Pancreas (tissue), 10 donors: ENCODE measurements at places on chromosomes 6 and 20. TPM values are rescaled to one million over a fixed set of nuclear protein-coding genes. Genes with fewer than 3 reads are reported as not detected.
A peak's percentile ranks its signal among the peaks of the same experiment; 100 is the strongest.

GRCh38 chr6:112086744-112087135 lies 542 bp downstream of the TUBE1 start:
- no peak for DNase-seq

The ULBP1 gene
- total RNA-seq: 1.3 TPM

The PRR18 gene
- total RNA-seq: 0.47 TPM

The TREML2 gene
- total RNA-seq: not detected

DNA sequence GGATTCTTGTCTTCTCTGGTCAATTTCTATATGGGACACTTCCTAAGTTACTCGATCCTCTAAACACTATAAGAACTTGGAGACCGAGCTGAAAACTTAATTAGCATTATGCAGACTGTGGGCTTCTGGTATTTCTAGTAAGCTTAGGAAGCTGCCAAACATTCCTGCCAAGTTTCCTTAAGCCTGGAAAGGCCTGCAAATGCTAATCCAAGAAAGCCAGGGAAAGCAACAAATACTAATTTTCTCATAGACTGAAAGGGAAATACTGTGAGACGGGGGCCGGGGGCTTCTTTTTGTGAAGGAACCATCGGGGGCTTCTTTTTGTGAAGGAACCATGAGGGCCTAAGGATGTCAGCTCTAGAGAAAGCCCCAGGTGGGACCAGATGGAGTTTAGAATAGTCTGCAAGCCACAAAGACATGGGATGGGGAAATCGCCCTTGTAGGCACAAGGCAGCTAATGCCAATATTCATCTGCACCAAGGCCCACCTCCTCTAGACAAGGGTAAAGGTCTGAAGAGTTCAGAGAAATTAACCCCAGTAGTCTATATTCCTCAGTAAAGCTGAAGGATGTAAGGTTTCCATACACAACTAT lies 332.4 kb upstream of the PRDM1 start:
- no peak for DNase-seq

The CD40 gene
- 9.1 TPM for total RNA-seq

The OOEP gene
- 0.32 TPM for total RNA-seq

DNA sequence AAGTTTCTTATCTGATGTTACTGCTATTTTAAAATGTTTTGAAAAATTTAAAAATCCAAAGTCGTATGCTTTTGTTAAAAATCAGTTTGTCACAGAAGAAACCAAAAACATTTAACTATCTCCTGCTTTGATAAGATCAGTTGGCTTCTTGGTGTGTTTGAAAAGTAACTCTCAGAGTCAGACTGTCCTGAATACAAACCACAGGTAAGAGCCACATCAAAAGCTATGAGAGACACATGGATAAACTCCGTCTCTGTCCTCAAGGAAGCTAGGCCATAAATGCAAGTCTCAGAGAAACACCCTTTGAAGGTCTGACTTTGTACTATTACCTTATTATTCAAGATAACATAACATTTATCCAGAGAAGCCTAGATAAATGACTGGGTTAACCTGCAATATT lies 7.7 kb downstream of the HBS1L start:
- no peak for DNase-seq

GRCh38 chr6:15436451-15436850 lies 190.6 kb downstream of the JARID2 start:
- DNase-seq: no peak

DNA sequence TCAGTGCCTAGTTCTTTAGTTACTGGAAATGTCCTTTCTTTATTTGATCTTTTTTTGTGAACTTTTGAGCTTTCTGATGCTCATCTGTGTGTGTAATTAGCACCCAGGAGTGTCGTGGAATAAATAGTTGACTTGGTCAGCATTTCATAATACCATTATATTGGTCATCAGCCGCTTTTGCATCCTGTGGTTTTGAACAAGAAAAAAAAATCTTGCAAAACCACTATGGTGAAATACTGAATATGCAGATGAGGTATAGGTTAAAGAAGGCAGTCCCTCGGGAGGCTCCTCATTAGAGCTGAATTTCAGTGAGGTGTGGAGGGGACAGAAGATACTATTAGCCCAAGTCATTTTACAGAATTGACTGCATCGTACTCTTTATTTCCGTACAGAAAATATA lies 90.1 kb downstream of the FOXO3 start:
- no peak for DNase-seq

DNA sequence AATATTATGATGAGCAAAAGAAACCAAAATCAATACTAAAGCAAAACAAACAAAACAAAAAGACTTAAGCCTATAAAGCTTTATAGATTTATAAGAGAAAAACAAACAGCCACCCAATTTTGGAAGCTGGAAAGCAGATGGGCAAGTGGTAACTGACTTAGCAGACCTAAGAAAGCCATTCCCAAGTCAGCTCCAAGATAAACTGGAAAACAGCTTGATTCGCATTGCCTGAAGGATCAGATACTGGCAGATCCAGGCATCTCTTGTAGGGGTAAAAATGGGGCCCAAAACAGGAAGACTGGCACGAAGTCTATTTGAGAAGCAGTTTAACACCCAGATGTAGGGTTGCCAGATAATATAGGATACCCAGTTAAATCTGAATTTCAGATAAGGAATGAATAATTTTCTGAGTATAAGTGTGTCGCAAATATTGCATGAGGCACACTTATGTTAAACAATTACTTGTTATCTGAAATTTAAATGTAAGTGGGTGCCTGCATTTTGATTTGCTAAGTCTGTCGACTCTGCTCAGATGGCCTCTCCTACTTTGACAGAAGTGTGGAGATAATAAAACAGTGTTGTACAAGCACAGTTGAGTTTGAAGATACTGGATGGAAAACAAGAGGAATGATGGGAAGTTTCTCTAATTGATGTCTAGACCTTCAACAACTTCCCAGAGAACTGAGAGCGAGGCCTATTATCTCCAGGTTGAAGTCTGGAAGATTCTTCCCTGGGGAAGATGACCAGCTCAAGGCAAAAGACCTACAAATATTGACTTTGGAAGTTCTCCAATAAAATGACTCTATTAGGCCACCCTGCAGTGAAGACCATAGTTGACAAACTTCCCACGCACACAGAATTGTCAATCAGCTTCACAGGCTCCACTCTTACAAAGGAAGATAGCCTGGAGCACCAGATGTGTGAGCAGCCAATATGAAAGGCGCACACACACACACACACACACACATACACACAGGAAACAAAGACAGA lies 113.4 kb downstream of the FAM50B start:
- DNase-seq: no peak

DNA sequence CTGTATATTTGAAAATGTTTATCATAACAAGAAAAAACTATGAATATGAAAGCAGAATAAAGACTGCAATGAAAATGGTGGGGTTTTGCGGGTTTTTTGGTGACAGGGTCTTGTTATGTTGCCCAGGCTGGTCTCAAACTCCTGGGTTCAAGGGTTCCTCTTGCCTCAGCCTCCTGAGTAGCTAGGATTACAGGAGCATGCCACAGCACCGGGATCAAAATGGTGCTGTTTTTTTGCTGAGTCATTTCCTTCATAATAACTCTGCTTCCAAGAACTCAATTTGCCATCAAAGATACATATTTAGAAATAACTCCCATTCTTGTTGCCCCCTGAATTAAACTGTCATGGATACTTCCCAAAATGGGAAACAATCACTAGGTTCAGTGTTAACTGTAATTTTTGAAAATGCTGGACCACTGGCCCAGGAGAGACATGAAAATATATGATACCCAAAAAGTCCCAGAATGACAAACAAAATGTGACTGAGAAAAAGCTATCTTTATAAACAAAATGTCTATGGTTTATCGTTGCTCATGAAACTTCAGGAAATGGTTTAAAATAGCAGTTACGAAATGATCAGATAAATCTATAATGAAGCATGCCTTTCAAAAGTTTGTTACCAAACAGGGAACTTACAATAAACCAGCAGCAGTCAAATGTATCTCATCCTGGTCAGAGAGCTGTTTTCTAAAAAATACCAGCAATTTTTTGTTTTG lies 32.2 kb downstream of the ILRUN start:
- no peak for DNase-seq

GRCh38 chr20:36773597-36774390 lies at the start of gene DSN1:
Gene DSN1 (minus strand): TSS chr20:36773763. CDS start chr20:36771458, 2,305 bp downstream.
- DNase-seq: peak; percentile 98

DNA sequence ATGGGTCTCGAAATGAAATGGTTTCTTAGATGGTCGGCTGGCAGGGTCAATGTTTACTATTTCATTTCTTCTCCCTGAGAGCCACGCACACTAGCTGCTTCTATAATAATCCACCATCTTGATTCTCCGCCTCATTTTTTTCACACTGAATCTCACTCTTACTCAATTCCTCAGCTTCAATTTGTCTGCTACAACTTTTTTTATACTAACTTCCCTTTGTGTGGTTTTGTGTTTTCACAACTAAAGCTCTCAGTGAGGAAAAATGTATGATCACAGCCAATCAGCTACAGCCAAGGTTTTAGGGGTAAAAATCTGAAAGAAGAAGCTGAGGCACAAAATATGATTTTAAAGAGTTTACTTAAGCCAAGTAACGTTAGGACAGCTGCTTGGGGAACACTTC lies 1309.4 kb downstream of the EPHA7 start:
- no peak for DNase-seq

- no peak for DNase-seq
Measured at GRCh38 chr20:59645271-59645670, 40.9 kb downstream of the PHACTR3 start.

DNA sequence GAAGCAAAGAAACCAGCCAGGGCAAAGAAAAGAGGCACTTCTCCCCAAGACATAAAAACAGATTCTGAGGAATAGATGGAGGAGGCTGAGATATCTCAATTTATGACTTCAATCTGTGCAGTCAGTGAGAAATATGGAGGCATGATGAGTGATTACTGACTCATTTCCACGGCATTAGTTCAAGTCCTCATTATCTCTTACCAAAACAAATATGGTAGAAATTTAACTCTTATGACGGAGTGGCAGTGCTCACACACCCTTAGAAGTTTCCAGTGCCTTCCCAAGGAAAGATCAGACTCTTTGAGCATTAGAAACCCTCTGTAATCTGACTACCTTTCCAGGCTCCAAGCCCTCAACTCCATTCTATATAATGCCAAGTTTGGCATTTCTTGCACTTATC lies 364.1 kb downstream of the ARHGAP18 start:
- no peak for DNase-seq

The MUC21 gene
- total RNA-seq: not detected

The HLA-C gene
- 187 TPM for total RNA-seq

The BMP6 gene
- 0.35 TPM for total RNA-seq

DNA sequence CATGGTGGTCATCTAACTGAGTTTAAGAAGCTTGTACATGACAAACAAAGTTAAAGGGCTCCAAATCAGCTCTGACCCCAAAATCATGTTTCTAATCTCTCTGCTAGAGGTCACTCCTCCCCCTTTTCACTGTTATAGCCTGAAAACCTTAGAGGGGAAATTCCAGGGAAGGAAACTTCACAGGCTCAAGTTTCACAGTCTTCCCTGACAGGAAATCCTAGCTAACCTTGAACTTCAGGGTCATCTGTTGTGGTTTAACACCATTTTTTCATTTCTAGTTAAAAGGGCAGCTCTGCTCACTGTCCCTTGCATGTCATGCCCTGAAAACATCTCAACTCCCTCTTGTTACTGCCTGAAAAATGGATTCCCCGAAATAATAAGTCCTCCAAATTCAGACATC lies 104.4 kb upstream of the BMP2 start:
- no peak for DNase-seq

The CDH26 gene
- 0.37 TPM for total RNA-seq

The C20orf202 gene
- not detected for total RNA-seq

The EYS gene
- 0.12 TPM for total RNA-seq

DNA sequence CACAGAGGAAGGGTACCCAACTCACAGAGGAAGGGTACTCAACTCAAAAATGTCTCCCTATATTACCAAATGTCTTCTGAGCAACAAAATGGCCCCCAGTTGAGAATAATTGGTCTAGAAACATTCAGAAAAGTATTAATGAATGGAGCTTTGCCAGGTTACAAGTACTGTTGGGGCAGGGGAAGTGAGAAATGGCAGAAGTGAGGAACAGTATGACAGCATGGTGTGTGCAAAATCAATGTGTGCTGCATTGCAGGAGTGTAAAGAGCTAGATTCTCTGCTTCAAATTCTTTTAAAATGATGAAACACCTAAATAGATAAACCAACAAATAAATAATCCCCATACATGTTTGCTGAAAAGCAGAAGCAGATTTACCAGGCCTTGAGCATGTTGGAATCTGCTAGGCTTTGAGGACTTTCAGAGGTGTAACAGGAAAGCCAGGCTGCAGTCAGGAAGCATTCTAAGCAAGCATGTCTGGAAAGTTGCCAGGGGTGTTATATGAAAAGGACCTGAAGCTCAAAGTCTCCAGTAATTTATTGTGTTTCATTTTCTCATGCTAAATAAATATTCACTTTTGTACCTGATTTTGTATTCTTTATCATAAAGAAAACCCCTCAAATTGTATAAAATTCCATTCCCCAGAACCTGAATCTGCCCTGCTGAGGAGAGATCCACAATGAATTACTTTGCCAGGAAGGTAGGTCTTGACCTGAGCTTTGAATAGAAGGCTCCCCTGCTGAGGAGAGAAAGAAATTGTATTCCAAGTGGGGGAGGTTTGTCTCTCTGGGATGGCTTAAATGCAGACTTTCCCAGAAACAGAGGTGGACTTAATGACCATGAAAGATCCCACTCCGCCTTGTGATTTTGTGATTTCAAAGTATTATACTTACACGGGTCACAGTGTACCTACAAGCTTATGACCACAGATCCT lies 265.0 kb upstream of the MARCKS start:
- no peak for DNase-seq

DNA sequence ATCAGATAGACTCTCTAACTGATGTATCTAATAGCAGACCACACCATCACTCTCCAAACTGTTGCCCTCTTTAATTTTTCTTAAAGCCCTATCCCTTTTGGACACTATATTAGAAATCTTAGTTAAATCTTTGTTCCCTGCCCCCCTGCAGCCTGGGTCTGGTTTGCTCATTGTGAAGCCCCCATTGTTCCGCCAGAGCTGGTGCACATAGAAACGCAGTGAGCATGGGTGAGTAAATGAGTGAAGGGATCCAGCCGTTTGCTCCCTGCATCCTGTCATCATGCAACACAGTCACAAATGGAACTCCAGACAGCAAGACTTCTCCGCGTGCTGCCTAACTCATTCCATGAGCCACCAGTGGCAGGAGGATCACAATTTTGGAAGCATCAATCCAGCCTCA lies 402.5 kb downstream of the PREX1 start:
- no peak for DNase-seq

DNA sequence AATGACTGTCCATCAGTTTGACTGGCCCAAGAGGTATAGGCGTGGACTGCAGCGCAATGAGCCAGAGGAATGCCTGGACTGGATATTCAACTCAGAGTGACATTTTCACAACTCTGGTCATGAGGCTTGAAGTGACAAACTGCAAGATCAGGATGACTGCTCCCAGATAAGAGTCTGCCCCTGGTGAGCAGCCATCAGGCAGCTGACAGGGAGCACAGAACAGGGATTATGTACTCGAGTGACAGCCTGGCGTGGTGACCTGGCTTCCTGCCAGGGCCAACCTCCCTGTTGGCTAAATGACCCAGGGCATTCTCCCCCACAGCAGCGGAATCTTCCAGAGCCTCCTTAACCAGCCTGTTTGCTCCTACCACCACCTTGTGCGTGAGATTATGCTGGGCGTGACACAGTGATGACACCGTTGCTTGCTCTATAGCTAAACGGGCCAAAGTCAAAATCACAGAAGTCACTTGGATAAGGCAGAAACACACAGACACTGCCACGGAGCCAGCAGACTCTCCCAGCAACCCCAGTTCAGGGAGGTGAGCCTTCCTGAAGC lies 209.1 kb upstream of the JARID2 start:
- peak; percentile 39 for DNase-seq

The TNF gene
- total RNA-seq: not detected

The SLPI gene
- 4.4 TPM for total RNA-seq

The ZNF391 gene
- 2.4 TPM for total RNA-seq
